A549 treated with dexamethasone at 1 μM for 4 hours (cell line): ENCODE measurements at places on chromosomes 1 and 21. TPM values are rescaled to one million over a fixed set of nuclear protein-coding genes. Genes with fewer than 3 reads are reported as not detected.

Gene RNF115
- total RNA-seq = 12.1 to 15.0 TPM (median 13.8 TPM) in 5 replicates

Gene KRTAP6-2
- not detected in 5 replicates for total RNA-seq

Gene RNF2
- 18.6 to 22.2 TPM (median 19.6 TPM) in 5 replicates for total RNA-seq

Gene NR1I3
- total RNA-seq = not detected in 5 replicates

Gene KCNK2
- 0.08 to 0.09 TPM (median 0.08 TPM) in 3 of 5 replicates, not detected in the others for total RNA-seq

Gene SLC66A1
- 15.8 to 22.6 TPM (median 21.1 TPM) in 5 replicates for total RNA-seq

Gene WDR64
- total RNA-seq = not detected in 5 replicates

Gene NUP210L
- 0.02 to 0.06 TPM in 2 of 5 replicates, not detected in the others for total RNA-seq

Gene S100A10
- 2,531 to 3,155 TPM (median 2,621 TPM) in 5 replicates for total RNA-seq

Gene HSF2BP
- 1.6 to 2.2 TPM (median 1.8 TPM) in 5 replicates for total RNA-seq

Gene ARHGEF10L
- 4.7 to 6.9 TPM (median 6.3 TPM) in 5 replicates for total RNA-seq

Gene CELF3
- total RNA-seq = 0.03 TPM in 1 of 5 replicates, not detected in the others
